H1 (cell line): ENCODE measurements at places on chromosomes 2 and 18.

- DNase-seq = no peak
Measured at GRCh38 chr2:235606004-235606715, 112.3 kb downstream of the AGAP1 start.

DNA sequence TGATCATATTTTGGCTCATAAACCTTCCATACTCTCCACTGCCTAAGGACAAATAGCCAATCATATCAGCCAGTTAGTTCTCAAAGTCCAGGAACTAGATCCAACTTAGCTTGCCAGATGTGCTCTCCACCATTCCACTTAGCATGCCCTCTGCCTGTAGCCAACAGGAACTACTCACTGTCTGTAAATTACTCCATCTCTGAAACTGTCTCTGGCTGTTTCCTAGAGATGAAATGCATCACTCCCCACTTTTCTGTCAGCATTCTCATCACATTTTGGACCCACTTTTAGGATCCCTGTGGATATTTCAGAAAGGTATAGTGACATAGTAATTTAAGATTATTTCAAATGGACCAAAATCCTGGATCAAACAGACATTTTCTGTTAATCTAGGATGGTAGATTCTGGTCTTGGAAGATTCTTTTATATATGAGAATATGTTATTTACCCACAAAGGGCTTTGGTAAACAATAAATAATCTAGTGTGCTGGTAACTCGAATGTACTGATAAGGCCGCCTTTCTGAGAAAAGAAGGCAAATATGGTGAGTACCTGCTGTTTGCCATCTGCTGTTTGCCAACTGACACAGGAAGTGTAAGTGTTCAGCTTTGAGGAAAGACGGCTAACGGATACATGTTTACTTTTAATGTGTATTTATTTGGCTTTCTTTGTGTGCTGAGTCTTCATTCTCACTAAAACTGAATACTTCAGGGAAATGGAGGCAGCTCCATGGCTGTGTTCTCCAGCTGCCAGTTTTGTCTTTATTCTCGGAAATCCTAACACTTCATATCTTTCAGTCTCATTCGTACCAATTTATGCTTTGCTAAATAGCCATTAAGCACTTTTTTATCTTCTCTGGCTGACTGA is 79.5 kb downstream of the EVA1A start:
- DNase-seq = no peak

- DNase-seq = no peak
Measured at GRCh38 chr2:72236445-72237067, 88.9 kb upstream of the CYP26B1 start.

DNA sequence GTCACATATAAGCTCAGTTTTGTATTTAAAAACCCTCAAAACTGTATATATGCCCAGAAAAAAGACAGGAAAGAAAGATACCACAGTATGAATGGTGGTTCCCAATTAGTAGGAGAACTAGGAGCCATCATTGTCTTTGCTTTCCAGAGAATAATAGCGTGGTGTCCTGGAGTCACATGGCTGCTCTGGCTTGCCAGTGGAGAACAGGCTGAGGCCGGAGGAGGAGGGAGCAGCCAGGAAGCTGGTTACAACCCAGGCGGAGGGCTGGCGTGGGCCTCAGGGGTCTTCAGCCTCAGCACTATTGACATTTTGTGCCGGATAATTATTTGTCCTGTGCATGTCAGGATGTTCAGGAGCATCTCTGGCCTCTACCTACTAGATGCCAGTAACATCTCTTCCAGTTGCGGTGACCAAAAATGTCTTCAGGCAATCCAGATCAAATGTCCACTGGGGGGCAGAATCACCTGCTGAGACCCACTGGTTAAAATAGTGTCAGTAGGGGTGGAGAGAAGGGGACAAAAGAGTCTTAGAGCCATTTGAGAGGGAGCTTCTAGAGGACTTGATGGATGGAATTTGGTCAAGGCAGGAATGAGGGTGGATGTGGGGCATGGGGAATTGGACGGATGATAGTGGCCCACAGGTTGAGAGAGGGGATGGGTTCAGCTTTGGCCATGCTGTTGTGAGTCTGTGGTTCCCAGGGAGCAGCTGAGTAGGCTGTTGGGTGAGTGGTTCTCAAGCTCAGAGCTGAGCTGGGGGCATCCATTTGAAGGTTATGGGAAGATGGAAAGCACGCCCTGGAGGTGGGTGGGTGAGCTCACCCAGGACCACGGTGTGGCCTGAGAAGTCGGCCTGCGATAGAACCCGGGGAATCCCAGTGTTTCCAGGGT is 144.9 kb downstream of the AGAP1 start:
- DNase-seq = no peak
